H9 (cell line): ENCODE measurements at places on chromosomes 1 and 21.

- peak; percentile 24 for DNase-seq
Measured at GRCh38 chr1:1168451-1169411, 4.9 kb upstream of the TTLL10 start.

- DNase-seq, result no peak
Measured at GRCh38 chr1:225961659-225962439, 20.8 kb upstream of the LEFTY2 start.

DNA sequence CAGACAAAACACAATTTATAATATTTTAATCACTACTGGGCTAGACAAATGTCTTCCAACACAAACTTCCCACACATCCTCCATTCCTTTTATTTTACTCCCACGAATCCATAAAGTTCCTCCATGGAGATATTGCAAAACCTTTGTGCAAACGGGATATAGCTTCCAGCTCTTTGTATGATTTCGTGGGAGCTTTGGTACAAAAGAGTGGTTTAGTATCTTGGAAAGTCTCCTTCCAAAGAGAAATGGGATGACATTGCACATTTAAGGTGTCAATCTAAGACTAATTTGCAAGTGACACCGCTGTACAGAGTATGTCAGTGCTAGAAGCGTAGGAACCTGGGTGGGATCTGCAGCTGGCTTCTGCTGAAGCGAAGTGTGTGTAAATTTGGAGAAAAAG is 455.2 kb upstream of the RUNX1 start:
- no peak for DNase-seq

DNA sequence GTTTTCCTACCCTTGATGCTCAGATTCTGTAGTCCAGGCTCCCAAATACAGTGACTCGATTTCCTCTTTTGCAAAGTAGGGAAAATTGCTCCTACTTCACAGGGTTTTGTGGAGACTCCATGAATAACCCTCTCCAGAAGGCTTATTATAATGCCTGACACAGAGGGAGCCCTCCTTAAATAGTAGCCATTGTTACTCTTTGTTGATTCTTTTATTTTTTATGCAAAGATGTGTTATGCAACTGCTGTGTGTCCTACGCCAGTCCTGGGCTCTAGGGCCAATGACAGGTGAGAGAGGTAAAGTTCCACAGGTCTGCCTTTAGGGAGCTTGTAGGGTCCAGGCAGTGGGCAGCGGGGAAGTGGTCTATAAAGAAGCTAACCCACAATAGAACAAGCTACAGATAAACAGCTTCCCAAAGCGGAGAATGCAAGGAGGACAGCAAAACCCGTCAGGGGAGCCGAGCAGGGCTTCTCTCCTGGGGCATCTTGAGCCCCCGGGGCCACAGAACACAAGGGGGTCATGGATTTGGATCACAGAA is 1.5 kb downstream of the AADACL3 start:
- peak; percentile 41 for DNase-seq

GRCh38 chr1:111145542-111145941 is 5.5 kb downstream of the CEPT1 start:
- no peak for DNase-seq

GRCh38 chr1:997993-998744 is 1.7 kb downstream of the HES4 start:
- DNase-seq, result peak; percentile 55

- no peak for DNase-seq
Measured at GRCh38 chr1:173294843-173295242, 87.7 kb upstream of the TNFSF4 start.

DNA sequence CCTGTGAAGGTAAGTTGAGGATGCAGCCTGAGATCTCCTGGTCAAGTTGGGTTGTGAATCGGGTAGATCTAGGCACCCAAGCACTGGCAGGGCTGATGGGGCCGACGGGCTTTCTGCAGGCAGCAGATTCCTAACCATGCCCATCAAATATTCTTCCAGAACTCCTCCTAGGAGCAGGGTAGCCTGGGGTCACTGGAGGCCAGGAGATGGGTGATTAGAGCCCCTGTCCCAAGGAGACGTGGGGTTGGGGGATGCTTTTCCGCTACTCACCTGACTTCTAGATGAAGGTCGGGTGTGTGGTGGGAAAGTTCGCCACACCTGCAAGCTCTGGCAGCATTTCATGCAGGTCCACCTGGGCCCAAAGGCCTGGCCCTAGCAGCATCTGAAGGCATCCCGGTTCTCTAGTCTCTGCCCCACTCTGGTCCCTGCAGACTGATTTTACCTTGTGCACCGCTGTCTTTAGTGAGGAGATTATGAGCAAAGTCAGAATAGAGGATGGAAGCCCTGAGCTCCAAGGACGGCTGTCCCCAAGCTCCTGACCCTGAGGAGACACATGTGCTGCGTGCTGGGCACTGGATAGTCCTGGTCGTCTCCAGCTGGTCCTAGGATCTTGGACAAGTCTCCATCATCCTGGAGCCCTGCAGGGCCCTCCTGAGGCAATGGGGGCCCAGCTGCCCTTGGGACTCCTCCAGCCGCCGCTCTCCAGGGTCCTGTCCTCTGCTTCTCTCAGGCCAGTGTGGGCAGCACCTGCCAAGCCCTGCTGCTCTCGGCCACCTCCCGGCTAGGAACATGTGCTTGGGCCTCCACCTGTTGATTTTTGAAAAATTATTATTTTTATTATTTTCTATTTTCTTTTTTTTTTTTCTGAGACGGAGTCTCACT is 21.8 kb upstream of the C2CD2 start:
- no peak for DNase-seq

GRCh38 chr21:21730512-21730911 is 732.3 kb downstream of the NCAM2 start:
- no peak for DNase-seq

DNA sequence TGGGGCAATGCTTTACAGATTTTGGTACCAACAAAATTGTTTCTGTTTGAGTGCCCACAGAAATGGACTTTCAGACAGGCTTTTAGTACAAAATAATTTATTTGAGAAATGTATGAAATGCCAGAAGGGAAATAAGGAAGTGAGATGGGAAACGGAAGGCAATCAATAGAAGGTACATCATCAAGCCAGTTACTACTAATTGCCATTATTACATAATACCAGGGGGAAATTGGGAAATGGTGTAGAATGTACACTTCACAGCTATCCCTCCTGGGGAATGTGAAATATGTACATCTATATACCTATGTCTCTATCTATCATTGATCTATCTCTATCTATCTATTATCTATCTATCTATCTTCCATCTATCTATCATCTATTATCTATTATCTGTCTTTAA is 264.6 kb upstream of the B3GALT2 start:
- no peak for DNase-seq

DNA sequence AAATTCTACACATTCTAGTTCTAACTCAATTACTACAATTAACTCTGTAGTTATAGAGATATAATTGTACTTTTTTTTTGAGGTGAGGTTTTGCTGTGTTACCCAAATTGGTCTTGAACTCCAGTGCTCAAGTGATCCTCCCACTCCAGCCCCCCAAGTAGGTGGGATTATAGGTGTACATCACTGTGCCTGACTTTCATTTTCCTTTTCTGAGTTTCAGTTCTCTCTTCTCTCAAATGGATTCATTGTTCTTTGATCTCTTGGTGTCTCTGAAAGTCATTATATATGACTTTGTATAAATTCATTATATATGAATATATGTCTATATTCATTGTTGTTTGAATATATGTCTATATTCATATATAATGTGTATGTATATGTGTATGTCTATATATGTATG is 74.0 kb upstream of the GALNT2 start:
- DNase-seq, result no peak

DNA sequence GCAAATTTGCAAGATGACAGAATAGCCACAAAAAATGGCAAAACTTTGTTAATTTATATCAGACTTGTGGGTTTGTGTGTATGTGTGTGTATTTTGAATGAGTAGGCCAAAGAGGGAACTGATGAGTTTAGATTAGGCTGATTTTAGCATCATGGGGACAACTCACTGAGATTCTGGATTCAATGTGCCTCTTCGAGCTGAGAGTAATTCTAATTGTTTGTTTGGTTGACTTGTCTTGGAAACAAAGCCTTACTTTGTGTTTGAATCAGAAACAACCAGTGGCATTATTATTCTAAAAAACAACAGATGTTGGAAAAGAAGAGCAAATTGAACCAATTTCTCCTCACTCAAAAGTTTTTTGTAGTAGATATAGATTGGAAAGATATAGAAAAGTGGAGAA is 40.5 kb upstream of the C21orf91 start:
- DNase-seq, result no peak

GRCh38 chr1:185338719-185339622 is 21.9 kb upstream of the IVNS1ABP start:
- DNase-seq, result no peak

DNA sequence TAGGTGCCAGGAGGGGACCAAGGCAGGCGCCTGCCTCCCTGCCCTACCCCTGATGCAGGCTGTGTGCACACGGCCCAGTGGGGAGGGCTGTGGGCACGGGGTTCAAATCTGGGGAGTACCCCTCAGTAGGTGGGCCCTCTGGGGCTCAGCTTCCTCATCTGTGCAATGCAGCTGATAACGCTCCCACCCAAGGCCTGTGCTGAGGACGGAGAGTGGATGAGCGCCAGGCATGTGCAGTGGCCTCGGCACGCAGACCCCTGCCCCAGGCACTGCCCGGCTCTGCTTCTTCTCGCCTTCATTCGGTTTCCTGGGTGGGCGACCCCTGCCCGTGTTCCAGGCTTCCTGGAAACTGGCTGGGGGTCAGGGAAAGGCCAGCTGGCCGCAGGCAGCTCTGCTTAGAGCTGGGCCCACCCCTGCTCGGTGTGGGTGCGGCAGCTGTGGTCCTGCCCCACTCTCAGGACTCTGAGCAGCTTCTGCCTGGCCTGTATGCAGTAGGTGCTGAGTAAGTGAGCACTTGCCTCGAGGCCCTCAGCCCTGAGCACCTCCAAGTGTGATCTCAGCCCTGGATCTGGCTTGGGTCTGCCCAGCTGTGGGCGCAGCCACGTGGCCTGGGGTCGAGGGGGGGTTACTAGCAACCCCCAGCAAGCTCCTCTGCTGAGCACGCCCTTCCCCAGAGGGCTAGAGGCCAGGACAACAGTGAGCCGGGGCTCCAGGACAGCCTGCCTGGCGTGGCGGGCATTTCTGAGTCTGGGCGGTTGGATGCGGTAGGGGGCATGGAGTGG is 11.9 kb upstream of the TNFRSF14 start:
- DNase-seq, result no peak
